ENCODE measurements at places on chromosomes 6 and 20.
A peak's percentile ranks its signal among the peaks of the same experiment; 100 is the strongest.

DNA sequence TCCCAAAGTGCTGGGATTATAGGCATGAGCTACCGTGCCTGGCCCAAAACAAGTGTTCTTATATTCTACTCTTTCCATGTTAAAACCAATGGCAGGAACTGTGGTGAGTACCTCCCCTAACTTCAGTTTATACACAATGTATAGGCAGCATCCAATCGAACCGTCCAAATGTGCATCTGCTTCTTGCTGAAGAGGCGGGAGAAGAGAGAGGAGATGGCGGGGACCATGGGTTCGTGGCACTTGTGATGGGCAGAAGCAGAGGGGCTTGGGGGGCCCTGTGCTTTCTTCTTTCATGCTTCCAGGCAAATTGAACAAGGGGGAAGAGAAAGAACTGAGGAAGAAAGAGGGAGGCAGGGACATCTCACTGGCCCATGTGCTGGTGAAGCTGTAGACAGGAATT lies 11.2 kb upstream of the TCFL5 start:
- DNase-seq: no peak

DNA sequence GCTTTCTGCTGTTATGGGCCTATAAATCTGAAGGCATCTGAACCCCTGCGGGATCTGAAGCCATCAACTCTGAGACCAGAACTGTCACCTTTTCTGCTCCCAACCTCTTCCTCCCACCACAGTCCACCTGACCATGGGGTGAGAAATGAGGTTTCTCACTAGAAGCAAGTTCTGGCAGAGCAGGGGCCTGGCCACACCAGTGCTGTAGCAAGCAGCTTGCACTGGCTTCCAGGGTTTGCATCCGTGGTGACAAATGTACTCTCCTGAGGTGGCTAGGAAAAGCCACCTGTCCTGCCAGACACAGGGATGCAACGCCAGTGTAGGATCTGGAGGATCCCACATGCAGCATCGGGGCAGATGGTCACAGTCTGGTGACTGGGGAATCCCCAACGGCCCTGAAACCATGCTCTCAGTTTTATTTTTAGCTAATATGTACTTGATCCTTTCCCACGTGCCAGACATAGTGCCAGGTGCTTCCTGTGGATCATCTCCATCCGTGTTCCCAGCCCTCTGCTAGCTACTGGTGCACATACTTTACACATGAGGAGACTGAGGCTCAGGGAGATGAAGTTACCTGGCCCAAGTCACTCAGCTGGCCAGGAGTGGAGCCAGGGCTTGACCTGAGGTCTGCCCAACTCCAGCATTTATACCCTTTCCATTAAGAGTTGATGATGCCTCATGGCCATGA lies 122.1 kb upstream of the SPACA1 start:
- DNase-seq: no peak

- peak; percentile 85 for DNase-seq
Measured at GRCh38 chr6:13302751-13303667, 25.3 kb downstream of the TBC1D7 start.

DNA sequence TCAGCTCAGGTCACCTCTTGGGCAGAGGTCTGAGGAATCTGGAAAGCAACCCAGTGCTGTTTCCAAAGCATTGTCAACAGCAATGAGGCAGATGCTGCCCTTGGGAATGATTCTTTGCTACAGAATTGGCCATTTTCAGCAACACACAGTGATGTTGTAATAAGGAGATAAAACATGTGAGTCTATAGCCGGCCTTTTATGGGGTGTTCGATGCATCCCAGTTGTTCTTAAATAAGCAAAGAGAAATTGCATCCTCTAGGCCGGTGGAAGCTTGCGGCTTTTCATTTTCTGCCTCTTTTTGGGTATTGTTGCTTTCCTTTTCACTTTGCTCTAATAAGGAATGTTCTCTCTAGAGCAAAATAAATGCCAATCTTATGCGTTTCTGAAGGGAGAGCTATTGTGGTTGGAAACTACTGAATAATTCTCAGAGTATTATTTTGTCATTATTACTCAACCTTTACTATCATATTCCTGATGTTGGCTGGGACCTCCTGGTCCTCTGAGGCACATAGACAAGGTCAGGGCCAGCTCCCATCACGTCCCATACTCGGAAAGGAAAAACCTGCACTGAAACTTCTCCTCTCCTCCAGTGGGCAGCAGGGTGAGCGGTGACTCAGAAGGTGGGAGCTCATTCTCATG lies 214.2 kb downstream of the CDH26 start:
- no peak for DNase-seq

DNA sequence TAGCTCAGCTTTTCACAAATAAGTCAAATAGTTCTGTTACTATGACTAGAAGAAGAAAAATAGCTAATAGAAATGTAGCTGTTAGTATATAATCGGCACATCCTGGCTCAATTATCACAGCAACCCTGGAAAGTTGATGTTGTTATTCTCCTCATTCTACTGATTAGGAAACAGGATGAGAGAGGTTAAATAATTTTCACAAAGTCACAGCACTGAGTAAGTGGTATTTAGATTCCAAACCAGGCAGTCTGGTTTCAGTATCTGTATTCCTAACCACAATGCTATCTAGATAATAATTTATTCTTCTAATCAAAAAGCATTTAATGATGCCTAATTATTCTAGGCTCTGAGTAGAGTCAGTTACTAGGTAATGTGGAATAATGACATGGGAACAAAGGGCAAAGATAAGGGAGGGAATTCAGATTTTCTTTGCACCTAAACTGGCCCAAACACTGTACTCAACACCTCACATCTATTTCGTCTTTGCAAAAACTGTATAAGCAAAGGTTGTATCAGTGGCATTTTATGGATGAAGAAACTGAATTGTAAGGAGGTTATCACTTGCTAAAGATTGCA lies 51.3 kb downstream of the PDE7B start:
- no peak for DNase-seq

DNA sequence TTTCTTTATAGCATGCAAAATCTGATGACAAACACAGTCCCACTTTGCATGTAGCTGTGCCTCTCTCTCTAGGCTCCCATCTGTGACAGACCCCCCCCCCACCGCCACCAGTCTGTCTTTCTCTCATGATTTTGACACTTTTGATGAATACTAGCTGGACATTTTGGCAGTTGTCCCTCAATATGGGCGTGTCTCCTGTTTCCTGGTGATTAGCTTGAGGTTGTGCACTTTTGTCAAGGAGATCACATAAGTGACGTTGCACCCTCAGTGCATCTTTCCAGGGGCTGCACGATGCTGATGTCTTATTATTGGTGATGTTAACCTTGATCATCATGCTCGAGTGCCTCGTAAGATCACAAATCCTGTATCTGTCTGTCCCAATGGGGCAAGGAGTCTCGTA lies 155.1 kb downstream of the EYA2 start:
- DNase-seq: no peak

- no peak for DNase-seq
Measured at GRCh38 chr6:106634565-106634964, 5.2 kb downstream of the QRSL1 start.

DNA sequence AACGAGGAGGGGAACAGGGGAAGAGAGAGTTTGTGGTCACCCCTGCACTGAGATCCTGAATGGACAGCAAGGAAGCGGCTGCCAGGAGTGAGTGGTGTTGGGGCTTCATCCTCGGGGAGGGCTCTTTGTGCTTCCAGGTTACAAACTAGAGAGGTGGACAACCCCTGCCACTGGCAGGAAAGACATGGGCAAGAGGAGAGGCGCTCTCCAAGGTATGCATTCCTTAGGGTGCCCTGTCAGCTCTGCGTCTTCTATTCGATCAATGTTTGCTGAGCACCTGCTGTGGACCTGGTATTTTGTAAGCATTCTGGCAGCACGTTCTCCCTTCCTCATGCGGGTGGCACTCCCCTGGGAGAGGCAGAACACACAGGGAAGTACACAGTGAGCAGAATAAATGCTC lies 93.6 kb downstream of the CDH4 start:
- no peak for DNase-seq
